ENCODE measurements at places on chromosomes 7 and 10. TPM values are rescaled to one million over a fixed set of nuclear protein-coding genes. Genes with fewer than 3 reads are reported as not detected.

Gene PON1
- total RNA-seq: not detected

Gene NPSR1
- total RNA-seq: not detected

Gene INHBA
- total RNA-seq: 58.7 TPM

Gene GCK
- 0.25 TPM for total RNA-seq

Gene ADGRA1
- not detected for total RNA-seq

Gene UTF1
- total RNA-seq: not detected

Gene DAGLB
- 12.7 TPM for total RNA-seq

Gene CYTH3
- 28.8 TPM for total RNA-seq

Gene OR6V1
- total RNA-seq: not detected

Gene MICALL2
- total RNA-seq: 21.3 TPM

Gene RAPGEF5
- 39.3 TPM for total RNA-seq

Gene GLCCI1
- 15.5 TPM for total RNA-seq

Gene RASA4B
- total RNA-seq: 19.4 TPM

Gene STEAP4
- 6.5 TPM for total RNA-seq

Gene CDC14C
- total RNA-seq: not detected

Gene ASAH2
- total RNA-seq: 0.26 TPM

Gene GHRHR
- total RNA-seq: not detected

Gene CYP51A1
- 149 TPM for total RNA-seq

Gene GPNMB
- total RNA-seq: 172 TPM

Gene MCU
- total RNA-seq: 36.9 TPM

Gene GPR146
- total RNA-seq: 0.79 TPM

Gene SGCE
- total RNA-seq: 90.5 TPM

Gene ZNF804B
- not detected for total RNA-seq

Gene PNLIP
- not detected for total RNA-seq

Gene NODAL
- total RNA-seq: not detected

Gene CFTR
- total RNA-seq: not detected

Gene LRRC4
- 0.06 TPM for total RNA-seq

Gene PRLHR
- not detected for total RNA-seq

Gene ZNF680
- total RNA-seq: 9.0 TPM

Gene CYP2C19
- not detected for total RNA-seq

Gene TWNK
- total RNA-seq: 3.3 TPM

Data from aortic smooth muscle cell (primary cell).